ENCODE measurements at places on chromosomes 11 and 22.

- DNase-seq = no peak
Measured at GRCh38 chr11:80815752-80816453, 1375.1 kb upstream of the TENM4 start.

DNA sequence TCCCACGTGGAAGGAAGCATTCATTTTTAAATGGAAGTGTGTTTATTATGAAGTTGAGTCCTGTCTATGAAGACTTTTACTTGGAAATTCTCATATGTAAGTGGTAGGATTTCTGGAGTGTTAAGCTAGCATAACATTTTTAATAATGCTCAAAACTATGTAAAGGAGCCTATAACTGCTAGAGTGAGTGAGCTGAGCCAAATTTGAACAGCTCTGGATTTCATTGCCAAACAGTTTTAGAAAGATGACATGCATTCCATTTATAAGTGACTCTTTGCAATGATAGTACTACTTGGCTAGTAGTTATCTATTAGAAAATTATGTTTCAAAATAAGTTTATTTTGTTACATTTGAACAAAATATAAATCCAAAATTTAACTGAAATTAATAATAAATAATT is 721.2 kb downstream of the LUZP2 start:
- DNase-seq = no peak

- no peak for DNase-seq
Measured at GRCh38 chr11:1881442-1882264, 10.0 kb downstream of the PRR33 start.

- DNase-seq = no peak
Measured at GRCh38 chr11:94129512-94130297, 1.1 kb downstream of the PANX1 start.

GRCh38 chr11:29507376-29507775 is 509.5 kb downstream of the KCNA4 start:
- no peak for DNase-seq

GRCh38 chr11:121864660-121865059 is 251.4 kb downstream of the BLID start:
- DNase-seq = no peak

DNA sequence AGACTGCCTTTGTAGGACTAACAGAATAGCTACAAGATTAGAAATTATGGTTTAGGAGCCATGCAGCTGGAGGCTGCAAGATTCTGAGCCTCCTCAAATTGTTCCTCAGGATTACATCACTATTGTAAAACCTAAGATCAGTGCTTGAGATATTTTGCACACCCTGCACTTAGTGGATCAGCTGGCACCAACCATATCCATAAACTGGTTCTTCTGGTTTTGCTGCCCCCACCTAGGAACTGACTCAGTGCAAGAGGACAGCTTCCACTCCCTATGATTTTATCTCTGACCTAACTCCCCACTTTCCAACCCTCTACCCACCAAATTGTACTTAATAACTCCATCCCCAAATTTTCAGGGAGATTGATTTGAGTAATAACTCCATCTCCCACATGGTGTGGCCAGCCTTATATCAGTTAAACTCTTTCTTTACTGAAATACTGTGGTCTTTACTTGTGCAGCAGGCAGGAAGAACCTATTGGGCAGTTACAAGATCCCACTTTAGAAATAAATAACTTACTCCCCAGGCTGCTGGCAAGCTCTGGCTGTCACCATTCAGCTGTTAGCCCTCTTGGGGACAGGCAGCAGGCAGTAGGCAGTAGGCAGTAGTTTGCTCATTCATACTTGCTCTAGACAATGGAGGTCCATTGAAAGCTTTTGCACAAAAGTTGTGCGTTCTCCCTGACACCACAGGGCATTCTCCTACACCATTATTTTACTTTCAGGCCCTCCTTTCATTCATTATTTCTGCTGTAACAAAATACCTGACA is 119.0 kb downstream of the SLC17A6 start:
- no peak for DNase-seq

DNA sequence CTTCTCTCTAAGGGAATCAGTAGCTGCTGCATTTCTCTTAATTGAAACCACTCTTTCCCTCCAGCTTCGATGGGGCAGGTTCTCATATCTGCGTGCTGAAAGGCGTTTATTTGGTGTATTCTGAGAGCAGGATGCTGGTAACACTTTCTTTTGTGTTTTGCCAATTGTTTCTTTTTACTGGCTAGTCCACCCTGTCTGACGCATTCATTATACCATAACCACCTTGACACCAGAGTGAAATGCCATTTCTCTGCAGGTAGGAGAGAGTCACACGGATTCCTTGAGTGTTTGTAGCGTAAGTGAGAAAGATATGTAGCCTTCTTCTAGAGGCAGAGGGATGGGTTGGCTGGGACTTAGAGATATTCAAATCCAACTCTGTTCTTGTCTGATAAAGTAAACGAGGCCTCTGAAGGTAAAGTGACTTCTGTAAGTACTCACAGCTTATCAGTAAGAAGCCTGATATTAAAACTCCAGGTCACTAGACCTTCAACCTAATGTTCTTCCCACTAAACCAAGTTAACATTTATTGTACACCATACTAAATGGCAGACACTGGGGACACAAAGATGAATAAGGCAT is 21.4 kb downstream of the CD44 start:
- no peak for DNase-seq

GRCh38 chr11:23111527-23111926 is 251.3 kb upstream of the CCDC179 start:
- no peak for DNase-seq

DNA sequence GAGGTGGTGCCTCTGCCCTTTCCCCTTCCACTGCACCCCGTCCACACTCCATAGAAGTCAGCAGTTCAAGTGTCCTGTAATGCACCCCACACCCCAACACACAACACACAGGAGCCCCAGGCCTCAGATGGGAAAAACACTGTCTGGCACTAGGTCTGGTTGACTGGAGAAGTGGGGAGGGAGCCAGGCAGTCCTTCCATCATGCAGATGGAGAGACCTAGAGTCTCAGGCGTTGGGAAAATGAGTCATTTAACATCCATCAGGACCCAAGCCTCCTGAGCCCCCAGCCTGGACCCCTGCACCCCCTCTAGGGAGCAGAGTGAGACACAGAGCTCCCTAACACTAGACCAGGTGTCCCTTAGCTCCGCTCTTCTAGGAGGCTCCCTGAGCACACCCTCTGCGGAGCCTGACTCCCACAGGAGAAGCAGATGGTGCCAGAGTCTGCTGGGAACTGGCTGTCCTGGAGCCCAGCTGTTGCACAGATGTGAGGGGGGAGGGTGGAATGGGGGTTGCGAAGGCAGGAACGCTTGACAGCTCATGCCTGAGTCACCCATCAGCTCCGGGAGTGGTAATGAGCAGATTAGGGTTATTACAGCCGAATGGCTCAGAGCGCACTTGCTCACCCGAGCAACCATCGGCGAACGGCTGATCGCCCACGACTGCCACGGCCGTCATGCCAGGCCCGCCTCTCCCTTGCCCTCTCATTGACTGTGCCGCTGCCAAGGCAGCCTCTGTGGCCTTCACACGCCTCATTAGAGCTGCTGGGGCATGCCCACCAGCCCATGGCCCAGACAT is 22.1 kb upstream of the SYT7 start:
- DNase-seq = no peak

DNA sequence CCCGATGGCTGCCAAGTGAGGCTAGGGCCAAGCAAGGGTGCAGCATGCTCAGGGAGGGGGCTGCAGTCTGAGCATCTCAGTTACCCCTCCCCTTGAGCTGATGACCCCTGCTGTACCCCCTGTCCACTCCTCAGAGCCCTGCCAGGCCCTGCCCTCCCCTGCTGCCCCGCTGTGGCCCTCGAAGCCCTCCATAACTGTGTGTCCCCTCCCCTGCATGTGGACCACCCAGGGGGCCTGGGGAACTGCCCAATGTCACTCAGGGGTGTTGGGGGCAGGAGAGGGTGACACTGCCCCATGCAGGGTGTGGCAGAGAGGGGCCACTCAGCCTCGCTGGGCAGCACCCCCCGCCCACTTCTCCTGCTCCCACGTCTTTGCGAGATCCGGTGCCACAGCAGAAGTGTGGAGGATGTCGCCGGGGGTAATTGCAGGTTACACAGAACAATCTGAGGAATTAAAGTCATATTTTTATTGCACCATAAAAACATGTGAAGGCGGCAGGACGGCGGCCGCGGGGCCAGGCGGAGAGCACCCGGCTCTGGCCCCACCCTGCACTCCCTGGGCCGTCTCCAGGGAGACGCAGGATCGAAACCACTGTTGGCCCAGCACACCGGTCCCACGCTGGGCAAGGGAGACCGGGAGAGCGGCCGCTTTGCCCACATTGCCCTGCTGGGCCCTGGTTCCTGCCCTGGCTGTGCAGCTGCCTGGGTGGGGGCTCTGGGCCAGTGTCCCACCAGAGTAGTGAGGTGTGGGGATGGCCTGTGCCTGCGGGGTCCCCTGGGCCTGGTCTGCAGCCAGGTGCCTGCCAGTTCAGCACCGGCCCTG is 18.7 kb upstream of the GNB1L start:
- no peak for DNase-seq

DNA sequence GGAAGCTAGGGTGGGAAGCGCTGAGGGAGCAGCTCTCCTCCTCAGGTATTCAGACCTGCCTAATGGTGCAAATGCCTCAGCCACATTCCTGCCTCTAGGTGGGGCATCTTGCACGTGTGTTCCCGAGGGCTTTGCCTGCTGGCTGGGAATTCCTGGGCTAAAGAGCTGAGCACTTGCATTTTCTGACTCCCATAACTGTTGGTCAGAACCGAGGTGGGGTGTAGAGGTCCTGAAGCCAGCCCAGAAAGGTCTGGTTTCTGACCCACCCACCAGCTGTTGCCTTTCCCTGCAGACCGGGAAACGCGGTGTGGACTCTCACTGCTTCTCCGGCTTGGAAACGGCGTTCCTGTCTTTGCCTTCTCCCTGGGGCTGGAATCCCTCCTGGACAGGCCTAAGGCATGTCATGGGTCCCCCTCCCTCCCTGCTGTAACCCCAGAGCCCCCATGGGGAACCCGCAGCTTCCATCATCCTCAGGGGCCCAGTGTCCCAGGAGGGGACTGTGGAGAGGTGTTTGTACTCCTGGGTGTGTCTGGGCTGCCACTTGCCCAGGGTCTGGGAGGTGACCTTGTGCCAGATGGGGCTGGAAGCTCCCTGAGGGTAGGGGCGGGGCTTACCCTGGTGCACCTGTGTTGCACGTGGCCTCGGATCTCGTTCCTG is 24.0 kb upstream of the SMIM38 start:
- DNase-seq = peak; percentile 15

- no peak for DNase-seq
Measured at GRCh38 chr11:118868659-118869058, 15.0 kb upstream of the CXCR5 start.

GRCh38 chr11:119389611-119390254 is 8.2 kb upstream of the USP2 start:
- DNase-seq = no peak

GRCh38 chr11:93541884-93542810 is 1.0 kb downstream of the SMCO4 start:
- no peak for DNase-seq

DNA sequence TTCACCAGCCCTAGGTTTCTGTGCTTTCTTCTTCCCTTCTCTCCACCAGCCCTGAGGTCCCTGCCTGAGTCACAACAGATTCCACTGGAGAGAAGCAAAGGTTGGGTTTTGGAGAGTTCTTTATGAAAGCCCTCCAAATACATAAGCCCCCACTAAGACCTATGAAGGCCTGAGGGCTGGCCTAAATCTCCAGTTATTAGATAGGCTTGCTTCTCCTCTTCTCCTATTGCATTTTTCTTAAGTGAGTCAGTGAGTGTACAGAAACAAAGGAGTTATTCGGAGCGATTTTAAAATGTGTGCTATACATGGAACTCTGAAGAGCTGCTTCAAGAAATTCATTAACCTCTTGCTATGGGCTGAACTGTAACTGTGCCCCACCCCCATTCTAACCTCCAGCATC is 1057.3 kb downstream of the OPCML start:
- DNase-seq = no peak

DNA sequence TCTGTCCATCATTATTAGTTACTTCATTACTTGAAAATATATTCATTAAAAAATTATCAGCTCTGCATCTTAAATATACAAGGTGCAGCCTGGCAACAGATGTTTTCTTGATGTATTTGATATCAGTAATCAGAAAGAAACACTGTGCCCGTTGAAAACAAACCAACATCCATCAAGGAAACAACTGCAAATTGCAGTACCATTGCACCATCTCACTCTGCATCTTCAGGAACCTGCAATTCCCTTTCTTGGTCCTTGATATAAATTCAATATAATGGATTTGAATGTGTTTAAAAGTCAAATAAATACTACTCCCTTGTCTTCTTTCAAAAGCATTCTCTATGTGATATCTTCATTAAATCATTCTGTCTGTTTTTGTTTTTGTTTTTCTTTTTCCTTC is 1131.2 kb downstream of the FAM181B start:
- DNase-seq = no peak

GRCh38 chr11:134515081-134515960 is 103.3 kb upstream of the B3GAT1 start:
- no peak for DNase-seq

DNA sequence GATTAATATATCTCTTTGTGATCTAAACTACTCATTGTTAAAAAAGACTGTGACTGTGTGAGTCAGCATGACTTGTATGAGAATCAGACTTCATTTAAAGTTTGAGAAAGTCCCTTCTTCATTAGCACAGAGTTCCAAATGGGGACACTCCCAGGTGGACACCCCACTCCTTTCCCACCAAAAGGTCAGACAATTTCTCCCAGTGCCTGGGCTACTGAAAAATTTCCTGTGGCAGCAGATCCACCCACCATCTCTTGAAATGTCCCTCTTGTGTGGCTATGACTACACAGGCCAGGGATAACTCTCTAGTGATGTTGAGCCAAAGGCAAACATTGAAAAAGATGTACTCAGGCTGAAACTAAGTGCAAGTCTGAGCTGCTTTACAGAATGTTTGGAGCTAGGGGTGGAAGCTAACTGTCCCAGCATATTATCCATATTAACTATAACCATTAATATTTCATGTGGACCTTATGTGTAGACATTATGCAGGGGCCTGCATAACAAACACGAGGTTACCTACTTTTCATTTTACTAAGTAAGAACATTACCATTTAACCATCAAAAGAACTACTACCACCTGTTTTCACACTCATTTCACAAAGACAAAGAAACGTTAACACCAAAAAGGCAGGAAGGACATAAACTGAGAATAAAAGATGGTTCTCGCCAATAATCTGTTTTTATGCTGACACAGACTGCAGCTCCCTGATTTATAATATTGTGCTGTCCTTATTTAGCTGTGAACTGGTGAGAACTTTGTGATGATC is 44.8 kb downstream of the MMP20 start:
- no peak for DNase-seq

- DNase-seq = no peak
Measured at GRCh38 chr11:116890193-116890592, 52.8 kb upstream of the APOA1 start.

DNA sequence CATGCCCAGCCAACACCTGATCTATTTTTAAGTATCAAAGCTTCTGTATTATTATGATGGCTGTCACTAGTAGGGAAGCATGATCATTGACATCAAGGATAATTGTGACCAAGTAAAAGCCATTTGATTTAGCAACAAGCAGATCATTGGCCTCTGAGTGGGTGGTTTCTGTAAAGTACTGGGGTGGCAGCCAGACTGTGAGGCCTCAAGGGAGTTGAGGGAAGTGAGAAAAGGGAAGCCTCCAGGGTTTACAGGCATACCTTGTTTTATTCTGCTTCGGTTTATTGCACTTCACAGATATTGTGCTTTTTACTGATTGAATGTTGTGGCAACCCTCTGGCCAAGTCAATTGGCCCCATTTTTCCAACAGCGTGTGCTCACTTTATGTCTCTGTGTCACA is 60.1 kb downstream of the PRR5L start:
- no peak for DNase-seq
